RPMI7951 (cell line): ENCODE measurements at places on chromosomes 5 and 9.

DNA sequence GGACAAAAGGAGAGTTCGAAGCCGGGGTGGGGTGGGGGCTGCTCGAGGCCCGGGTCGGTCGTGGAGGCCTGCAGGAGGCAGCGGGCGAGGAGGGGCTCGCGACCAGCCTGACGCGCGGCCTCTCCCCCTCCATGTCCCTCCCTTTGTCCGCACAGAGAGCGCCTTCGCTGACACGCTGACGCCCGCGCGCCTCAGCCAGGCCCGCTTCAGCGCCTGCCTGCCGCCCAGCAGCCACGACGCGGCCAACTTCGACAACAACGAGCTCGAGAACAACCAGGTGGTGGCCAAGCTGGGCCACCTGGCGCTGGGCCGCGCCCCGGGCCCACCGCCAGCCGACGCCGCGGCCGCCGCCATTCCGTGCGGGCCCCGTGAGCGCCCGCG lies 42.2 kb downstream of the NEURL1B start:
- DNase-seq, result no peak

DNA sequence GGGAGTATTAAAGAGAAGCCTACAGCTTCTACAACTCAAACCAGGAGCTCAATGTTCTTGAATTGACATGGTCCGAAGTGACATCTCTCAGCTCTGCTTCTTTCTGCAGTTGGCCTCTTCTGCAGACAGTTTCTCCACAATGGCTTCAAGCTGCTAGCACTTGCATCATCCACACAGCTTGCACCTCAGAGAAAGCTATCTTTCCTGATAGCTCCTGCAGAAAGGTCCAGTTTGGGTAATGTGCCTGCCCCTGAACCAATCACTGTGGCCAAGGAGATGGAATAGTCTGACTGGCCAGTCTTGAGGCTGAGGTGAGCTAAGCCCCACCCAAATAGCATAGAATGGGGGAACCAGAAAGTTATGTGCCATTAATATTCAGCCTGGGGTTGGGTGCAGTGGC lies 95.8 kb upstream of the ABCA1 start:
- no peak for DNase-seq

DNA sequence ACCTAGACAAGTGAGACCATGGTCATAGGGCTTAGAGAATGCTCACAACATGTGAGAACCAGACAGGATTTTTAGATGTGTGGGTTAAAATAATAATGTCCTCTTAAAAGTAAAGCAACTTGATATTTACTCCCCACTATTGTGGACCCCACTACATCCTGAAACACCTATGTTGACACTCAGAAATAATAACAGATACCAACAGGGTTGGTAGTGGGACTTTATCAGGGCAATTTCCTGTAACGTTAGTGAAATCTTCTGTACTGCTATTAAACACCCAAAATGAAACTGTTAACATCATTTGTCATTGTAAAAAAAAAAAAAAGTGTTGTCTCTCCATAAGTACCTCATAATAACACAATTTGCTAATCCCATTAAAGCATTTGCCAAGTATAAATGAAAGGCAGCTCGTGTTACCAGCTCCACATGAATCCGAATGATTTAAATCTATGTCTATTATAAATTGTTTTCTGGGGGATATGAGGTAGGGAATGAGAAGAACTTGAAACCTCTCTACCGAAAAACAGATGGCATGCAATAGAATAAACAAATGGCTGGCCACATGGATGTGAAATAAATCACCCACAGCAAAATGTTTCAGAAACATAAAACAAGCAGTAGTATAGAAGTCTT lies 285.9 kb downstream of the ARHGEF28 start:
- no peak for DNase-seq

- no peak for DNase-seq
Measured at GRCh38 chr5:119059740-119060255, 11.1 kb upstream of the DMXL1 start.

DNA sequence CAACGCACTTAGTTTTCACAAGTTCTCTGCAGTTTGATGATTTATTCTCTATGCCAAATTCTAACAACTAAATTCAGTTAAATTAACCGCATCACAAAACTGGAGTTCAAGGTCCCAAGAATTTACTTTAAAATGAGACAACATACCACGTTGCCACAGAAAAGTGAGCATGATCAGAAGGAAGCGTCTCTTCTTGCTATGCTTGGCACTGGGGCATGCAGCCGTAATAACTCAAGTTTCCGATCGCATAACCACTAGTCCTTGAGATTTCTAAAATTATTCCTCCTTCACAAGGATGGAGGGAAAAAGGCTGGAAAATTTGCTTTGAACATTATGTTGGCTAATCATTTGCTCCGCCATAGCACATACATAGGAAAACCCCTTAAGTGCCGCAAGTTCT lies 13.9 kb downstream of the NFIB start:
- no peak for DNase-seq

GRCh38 chr5:123610209-123610608 lies 98.2 kb downstream of the CSNK1G3 start:
- DNase-seq, result peak; percentile 4

DNA sequence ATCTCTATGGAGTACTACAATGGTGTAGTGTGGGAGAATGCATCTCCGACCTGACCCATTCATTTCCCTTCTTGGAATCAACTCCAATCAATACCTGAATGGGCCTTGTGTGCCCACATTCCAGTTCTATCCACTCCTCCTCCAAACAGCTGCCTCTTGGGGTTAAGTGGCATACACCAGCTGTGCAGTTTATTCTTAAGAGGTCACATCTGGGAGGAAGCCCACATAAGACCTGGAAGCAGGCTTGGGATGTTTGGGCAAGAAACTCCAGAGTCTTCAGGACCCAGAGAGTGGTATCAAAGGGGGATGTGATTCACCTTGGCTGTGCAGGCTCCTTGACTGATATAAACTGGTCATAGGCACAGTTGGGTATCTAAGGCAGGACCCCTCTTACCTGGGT lies 46.0 kb downstream of the ACTBL2 start:
- DNase-seq, result no peak

DNA sequence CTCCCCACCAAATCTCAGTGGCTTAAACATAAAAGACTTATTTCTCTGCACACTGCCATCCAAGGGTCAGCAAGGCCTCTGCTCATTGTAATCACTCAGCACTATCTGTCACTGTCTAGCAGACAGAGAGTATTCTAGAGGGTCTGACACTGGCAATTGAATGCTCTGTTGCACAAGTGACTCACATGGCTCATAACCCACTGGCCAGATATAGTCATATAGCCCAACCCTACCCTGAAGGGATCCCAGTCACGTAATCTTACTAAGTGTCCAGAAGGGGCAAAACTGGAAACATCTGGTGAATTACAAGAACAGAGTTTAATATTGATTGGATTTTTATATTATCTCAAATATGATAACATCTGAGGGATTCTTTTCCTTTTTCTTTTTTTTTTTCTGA lies 80.7 kb downstream of the TSSK1B start:
- DNase-seq, result peak; percentile 82

GRCh38 chr9:16521868-16522411 lies 348.5 kb downstream of the BNC2 start:
- peak; percentile 98 for DNase-seq

DNA sequence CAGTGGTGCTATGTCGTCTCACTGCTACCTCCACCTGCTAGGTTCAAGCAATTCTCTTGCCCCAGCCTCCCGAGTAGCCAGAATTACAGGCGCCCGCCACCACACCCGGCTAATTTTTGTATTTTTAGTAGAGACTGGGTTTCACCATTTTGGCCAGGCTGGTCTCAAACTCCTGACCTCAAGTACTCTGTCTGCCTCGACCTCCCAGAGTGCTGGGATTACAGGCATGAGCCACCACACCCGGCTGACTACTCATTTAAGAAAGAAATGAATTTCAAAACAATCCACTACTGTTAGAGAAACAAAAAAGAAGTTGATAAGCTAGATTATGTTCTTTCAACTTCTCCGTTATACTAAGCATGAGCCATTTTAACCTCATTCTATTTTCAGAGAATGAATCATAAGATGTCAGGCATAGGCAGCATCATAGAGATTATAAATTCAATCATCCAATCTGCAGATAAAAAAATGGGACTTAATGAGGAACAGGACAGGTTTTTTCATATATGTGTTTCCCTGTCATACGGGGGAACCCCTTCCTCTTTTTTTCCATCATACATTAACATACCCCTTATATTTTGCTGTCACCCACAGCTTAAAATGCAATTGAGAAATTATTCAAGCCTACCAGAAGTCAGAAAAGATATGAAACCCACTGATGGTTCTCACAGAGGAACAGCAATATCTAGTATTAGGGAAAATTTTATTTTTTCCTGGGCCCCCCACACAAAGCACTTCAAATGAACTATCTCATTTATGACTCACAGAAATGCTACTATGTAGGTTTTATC lies 26.5 kb upstream of the ADRB2 start:
- DNase-seq, result no peak

DNA sequence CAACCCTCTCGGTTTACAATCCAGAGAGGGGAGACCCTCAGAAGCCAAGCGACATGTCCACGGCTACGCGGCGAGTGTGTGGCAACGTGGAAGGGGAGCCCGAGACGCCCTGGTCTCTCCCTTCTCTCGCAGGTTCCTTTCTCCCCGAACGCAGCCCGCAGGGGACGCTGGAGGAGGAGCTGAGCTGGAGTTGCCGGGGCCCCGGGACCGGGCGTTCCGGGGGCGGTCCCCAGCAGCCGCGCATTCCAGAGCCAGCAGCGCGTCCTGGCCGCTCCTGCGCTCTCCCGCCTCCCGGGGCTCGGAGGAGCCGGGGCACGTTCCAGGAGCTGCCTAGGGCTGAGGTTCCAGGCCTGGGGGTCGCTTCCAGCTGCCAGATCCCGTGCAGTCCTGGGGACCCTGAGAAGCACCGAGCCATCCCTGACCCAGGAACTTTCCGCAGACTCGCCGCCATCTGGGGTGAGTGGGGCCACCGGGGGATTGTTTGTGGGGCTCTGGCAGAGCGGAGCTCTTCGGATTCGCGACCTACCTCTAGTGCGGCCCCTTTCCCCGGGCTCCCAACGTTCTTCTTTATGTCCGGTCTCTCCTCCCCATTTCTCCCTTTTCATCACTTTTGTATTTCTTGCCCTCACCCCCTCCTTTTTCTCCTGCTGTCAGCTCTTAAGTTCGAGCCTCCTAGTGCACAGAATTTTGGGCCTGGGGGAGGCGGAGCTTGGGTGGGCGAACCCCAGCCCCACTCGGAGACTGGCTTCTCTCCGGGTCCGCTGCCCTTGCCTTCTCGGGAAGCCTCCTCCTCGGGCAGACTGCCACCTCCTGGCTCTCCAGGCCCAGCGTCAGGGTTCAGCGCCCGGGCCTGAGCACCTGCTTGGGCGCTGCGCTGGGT lies at the start of gene SMIM3:
SMIM3 (plus strand) TSS at position 241 of the 880 bp plus-strand sequence. CDS start 16,684 bp downstream, outside the sequence.
- peak; percentile 81 for DNase-seq

GRCh38 chr5:147887026-147887627 lies 8.6 kb downstream of the SCGB3A2 start:
- no peak for DNase-seq

GRCh38 chr5:138979684-138980280 lies 104.6 kb upstream of the LRRTM2 start:
- no peak for DNase-seq

- DNase-seq, result no peak
Measured at GRCh38 chr5:179536676-179537075, 13.7 kb upstream of the RUFY1 start.

- no peak for DNase-seq
Measured at GRCh38 chr9:107389617-107390071, 99.9 kb downstream of the KLF4 start.

DNA sequence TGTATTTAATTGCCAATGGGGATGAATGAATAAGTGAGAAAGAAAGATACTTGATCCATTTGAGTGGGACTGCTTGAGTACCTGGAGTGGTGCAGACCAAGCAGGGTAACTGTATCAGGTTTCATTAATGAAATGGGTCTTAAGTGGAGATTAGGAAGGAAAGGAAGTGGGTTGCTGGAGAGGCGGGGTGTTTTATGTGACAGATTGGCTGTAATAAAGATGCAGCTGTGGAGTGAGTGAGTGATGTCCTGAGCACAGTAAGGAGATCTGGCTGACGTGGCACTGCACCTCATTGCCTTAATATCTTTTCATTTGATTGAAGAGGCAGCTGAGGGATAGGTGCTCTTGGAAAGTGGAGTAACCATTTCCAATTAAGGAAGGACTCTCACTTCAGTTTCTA lies 161.0 kb upstream of the CCDC152 start:
- no peak for DNase-seq

DNA sequence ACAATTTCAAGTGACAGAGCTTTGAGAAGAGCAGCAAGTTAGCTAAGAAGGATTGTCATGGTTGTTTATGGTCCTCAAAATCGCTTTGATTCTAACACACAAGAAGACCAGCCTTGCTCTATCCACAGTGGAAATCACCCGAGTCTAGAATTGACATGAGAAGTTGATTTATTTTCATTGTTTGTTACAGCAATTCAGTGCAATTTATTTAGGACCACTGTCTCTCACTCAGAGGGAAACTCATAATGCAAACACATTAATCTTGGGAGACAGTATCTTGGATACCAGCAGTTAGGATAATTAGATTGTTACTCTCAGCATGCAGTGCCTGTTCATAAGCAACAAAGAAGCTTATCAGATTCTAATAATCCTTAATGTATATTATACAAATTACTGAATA lies 498.9 kb downstream of the NTRK2 start:
- DNase-seq, result no peak

GRCh38 chr9:136201609-136202453 lies 3.1 kb downstream of the LHX3 start:
- DNase-seq, result no peak

DNA sequence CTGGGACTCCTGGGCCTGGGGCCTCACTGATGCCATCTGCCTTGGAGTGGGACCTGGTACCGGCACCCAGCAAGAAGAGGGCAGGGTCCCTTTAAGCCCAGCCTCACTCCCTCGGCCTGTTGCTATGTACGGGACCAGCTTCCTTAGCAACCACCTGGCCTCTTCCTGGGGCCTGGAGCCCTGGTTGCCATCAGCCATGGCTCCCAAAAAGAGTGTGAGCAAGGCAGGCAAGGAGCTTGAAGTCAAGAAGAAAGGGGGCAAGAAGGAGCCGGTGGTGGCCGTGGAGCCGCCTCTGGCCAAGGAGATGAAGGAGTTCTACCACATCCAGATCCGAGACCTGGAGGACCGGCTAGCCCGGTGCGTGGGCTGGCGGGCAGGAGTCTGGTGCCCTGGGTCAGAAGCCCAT lies at the start of gene CFAP157:
CFAP157 (plus strand) TSS at position 153 of the 406 bp plus-strand sequence; CDS start at position 197, 44 bp downstream.
- no peak for DNase-seq

DNA sequence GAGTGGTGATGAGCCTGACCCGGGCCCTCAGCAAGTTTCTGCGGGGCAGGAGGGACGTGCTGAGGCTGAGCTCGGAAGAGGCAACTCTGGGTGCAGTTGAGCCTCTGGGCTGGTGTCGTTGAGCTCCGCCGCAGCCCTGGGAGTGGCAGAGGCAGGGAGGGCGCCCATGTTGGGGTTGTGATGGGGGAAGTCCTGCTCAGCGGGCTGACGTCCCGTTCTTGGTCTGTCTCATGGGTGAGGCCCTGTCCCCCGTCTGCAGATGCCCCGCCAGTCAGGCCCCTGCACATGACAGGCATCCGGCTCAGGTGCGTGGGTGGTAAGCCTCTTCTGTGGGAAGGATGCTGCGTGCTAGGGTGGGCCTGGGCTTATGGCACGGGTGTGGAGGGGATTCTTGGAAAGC lies 64.3 kb downstream of the RXRA start:
- no peak for DNase-seq

GRCh38 chr5:159021901-159022556 lies 77.7 kb downstream of the EBF1 start:
- DNase-seq, result peak; percentile 93
